SHP77 (cell line): ENCODE measurements at places on chromosomes 7 and 10.

- peak; percentile 75 for DNase-seq
Observed at GRCh38 chr7:147775516-147776284, 814.9 kb upstream of the C7orf33 start.

- DNase-seq, result no peak
Observed at GRCh38 chr7:22066522-22066921, 120.8 kb upstream of the CDCA7L start.

GRCh38 chr10:122143238-122143841 lies 127.8 kb upstream of the BTBD16 start:
- DNase-seq, result no peak

GRCh38 chr7:134920026-134920753 lies 66.1 kb upstream of the AGBL3 start:
- no peak for DNase-seq

DNA sequence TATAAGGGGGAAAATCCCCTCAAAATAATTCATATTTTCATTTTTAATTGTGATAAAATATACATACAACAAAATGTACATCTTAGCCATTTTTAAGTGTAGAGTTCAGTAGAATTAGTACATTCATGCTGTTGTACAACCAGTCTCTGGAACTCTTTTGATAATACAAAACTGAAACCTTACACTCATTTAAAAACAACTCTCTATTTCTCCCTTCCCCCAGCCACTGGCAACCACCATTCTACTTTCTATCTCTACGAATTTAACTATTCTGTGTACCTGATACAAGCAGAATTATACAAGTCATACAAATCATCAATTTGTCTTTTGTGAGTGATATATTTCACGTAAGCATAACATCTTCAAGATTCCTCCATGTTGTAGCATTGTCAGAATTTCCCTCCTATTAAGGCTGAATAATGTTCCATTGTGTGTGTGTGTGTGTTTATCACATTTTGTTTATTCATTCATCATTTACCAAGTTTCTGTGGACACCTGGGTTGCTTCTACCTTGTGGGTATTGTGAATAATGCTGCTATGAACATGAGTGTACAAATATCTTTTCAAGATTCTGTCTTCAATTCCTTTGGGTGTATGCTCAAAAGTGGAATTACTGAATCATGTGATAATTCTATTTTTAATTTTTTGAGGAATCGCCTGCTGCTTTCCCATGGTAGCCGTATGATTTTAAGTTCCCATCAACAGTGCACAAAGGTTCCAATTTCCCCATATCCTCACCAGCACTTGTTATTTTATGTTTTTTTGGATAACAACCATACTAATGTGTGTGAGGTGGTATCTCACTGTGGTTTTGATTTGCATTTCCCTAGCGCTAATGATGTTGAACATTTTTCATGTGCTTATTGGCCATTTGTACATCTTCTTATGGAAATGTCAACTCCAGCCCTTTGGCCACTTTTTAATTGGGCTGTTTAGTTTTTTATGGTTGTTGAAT lies 4.7 kb upstream of the EBLN1 start:
- no peak for DNase-seq
